ENCODE measurements at places on chromosomes 4 and X. TPM values are rescaled to one million over a fixed set of nuclear protein-coding genes. Genes with fewer than 3 reads are reported as not detected.
A peak's percentile ranks its signal among the peaks of the same experiment; 100 is the strongest.

CLDN22 gene
- total RNA-seq: not detected

ARHGAP36 gene
- not detected for total RNA-seq

SLITRK4 gene
- 0.39 TPM for total RNA-seq

PRKG2 gene
- 0.23 TPM for total RNA-seq

GRCh38 chrX:153782313-153782712 is 1.5 kb downstream of the SRPK3 start:
- H3K36me3 ChIP-seq: peaks cover 20% of the 10 kb centered on the region
- no peak overlapping the region for H3K4me3 ChIP-seq
- H3K4me1 ChIP-seq: no peaks in the 10 kb centered on the region

DNA sequence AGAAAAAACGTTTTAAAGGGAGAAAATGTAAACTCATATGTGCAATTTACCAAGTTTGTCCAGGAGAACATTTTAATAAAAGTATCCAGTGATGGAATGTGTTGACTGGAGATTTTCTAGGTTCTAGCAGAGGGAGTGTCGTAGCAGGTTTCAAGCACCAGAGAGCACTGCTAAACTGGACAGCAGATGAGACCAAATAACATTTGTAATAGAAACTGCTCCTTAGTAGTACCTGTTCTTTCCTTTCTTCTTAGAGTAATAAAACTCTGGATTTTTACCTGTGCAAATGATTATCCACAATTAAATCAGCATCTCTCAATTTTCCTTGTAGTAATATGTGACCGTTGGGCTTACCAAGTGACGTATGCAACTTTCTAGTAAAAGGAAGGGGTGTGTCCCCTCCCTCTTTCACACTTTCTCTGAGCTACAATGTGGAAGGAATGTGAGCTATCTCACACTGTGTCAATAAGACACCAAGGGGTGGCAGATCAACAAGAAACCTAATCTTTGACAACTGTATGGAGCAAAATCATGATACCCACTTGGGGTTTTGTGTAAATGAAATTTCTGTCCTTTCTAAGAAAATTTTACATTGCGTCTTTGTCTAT is 9.5 kb downstream of the HPGDS start:
- no peak overlapping the region for H3K27ac ChIP-seq
- H3K36me3 ChIP-seq: no peaks in the 10 kb centered on the region

DNA sequence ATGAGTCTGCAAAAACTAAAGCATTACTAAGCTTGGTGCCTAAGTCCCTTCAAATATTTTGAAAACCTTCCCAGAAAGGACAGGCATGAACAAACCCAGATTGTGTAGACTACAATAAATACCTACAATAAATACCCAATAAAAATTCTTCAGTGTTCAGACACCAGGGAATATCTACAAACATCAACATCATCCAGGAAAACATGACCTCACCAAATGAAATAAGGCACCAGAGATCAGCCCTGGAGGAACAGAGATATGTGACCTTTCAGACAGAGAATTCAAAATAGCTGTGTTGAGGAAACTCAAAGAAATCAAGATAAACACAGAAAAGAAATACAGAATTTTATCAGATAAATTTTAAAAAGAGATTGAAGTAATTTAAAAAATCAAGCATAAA is 57.8 kb upstream of the NLRP2B start:
- no peaks in the 10 kb centered on the region for H3K4me1 ChIP-seq
- H3K27me3 ChIP-seq: peaks cover 6% of the 10 kb centered on the region
- no peaks in the 10 kb centered on the region for H3K36me3 ChIP-seq
- H3K4me3 ChIP-seq: no peak overlapping the region
- DNase-seq: no peak

DNA sequence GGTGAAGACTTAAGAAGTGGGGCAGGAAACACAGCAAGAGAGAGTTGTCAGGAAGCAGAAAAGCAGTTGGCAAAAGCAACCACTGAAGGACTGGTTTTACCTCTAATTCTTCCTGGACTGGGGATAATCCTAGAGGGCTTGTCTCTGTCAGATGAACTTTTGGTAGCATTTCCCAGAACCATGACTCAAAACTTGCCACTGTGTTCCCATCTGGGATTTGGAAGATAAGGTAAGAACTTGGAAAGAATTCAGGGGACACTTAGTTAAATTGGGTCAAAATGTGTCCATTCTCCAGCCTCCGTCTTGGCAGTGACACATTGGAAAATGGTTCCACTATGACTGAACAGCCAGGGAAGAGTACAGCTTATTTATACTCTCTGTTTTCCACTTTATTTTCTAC is 55.7 kb downstream of the CD38 start:
- no peaks in the 10 kb centered on the region for H3K4me1 ChIP-seq
- H3K27ac ChIP-seq: no peak overlapping the region
- no peaks in the 10 kb centered on the region for H3K27me3 ChIP-seq

GRCh38 chr4:99054428-99054994 is 34.1 kb downstream of the ADH5 start:
- H3K4me1 ChIP-seq: peaks cover 14% of the 10 kb centered on the region
- H3K4me3 ChIP-seq: no peak overlapping the region
- no peak overlapping the region for H3K27ac ChIP-seq
- H3K36me3 ChIP-seq: peaks cover 59% of the 10 kb centered on the region
- no peaks in the 10 kb centered on the region for H3K27me3 ChIP-seq
- DNase-seq: no peak

DNA sequence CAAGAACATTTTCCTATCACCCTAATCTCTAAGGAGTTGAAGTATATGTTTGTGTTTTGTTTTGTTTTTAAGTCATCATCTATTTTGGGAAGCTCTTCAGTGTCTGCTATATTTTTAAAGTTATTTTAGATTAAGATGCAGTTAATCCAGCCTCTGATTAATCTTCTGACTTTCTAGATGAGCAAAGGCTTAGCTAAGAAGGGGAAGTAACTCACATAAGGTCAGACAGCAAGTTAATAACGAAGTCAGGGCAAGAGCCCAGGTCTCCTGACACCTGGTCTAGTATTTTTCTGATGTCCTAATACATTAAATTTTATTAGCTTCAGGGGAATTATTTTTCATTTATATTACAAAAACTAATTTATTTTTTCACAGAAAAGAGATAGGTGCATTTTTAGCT is 168.5 kb downstream of the SOWAHB start:
- no peak for DNase-seq
- peaks cover 11% of the 10 kb centered on the region for H3K36me3 ChIP-seq
- no peak overlapping the region for H3K4me3 ChIP-seq
- H3K27me3 ChIP-seq: no peaks in the 10 kb centered on the region
- H3K4me1 ChIP-seq: peaks cover 20% of the 10 kb centered on the region
- no peak overlapping the region for H3K27ac ChIP-seq

DNA sequence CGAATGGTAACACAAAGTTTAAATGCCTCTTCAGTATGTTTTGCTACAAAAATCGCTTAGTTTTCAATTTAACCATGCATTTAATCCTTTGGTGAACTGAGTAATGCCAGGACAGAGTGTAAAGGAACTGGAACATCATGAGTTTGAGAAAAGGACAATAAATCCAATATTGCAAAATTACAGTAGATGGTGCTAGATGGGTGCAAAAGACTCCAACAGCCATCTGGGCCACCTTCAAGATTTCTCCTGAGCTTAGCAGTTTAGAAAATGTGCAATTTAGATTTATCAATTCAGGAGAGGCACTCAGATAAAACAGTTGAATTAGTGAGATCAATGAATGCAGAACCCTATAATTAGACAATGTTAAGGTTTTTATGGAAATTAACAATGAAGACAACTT is 33.2 kb upstream of the MID1IP1 start:
- no peaks in the 10 kb centered on the region for H3K36me3 ChIP-seq
- H3K27me3 ChIP-seq: peaks cover 40% of the 10 kb centered on the region
- H3K4me1 ChIP-seq: no peaks in the 10 kb centered on the region
- peak; percentile 35 for DNase-seq
- no peak overlapping the region for H3K4me3 ChIP-seq
- no peak overlapping the region for H3K27ac ChIP-seq

DNA sequence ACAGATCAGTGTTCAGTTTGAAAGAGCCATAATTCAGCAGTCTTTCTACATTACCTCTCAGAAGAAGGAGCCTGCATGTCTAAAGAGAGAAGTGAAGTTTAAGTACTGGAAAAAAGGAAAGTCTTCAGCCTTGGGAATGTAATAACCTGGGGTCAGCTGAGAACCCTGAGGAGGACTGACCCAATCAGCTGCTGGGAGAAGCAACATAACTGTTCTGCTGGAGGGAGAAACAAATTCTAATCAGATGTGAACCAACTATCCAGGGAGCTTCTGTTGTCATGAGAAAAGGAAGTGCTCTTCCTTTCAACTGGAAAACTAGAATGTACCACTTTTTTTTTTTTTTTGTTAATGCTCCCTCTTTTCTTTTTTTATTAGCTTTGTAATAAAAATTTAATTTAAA is 64.5 kb upstream of the PDE5A start:
- DNase-seq: no peak
- H3K27me3 ChIP-seq: no peaks in the 10 kb centered on the region
- H3K4me3 ChIP-seq: no peak overlapping the region
- H3K27ac ChIP-seq: no peak overlapping the region

DNA sequence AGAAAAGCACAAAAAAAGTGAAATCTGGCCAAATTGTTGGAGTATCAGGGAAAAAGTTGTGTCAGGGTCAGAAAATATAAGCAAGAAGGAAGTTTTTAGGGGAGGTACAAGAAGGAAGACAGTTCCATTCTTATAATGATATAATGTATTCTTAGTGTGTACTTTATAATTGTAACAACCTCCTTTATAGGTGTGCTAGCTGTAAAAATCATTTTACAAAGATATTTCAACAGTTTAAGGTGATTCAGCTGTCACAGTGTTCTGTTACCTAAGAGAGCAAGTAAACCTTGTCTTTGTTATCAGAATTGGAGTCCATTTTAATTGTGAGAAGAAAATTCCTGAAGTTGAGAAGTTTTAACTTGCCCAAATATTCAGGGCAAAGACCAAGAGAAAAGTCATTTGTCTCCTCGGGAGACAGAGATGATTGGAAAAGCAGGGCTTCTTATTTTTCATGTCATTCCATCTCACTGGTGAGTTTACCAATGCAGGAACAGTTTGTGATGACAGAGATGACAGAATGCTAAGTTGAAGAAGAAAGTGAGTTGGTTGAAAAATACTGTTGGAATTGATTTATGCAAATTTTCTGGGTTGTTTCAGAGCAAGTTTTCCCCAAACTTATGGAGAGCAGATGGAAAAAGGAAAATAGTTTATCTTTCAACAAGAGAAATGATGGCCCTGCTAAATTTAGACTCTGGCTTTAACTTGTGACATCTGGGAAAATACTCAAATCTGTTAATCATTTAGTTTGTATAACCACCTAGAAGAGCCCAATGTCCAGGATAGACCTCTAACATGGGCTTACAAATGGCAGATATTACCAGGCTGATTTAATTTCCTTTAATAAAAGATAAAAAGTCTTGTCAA is 14.8 kb downstream of the INTS6L start:
- DNase-seq: no peak
- H3K4me1 ChIP-seq: peaks cover 15% of the 10 kb centered on the region

DNA sequence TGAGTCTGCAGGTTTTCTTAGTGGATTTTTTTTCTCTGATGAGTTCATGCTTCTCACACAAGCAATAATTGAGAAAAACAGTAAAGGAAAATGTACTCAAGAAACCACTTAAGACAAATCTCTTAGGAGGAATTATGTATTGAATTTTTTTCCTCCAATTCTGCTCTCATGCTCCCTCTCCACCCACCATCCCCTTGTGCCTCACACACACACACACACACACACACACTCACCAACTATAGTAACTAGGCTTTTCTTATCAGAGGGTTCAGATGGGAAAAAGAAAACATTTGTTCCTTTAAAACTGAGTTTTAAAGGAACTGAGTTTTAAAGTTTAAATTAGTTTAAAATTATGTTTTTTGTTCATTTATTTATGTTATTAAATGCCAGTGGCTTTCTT is 47.0 kb upstream of the ANXA10 start:
- H3K4me1 ChIP-seq: no peaks in the 10 kb centered on the region
- no peak overlapping the region for H3K27ac ChIP-seq
- no peaks in the 10 kb centered on the region for H3K27me3 ChIP-seq

GRCh38 chr4:105474099-105474518 is 247 bp upstream of the PPA2 start:
- DNase-seq: peak; percentile 87
- peak overlapping the region; percentile 98 for H3K4me3 ChIP-seq
- H3K27ac ChIP-seq: peak overlapping the region; percentile 99
- no peaks in the 10 kb centered on the region for H3K36me3 ChIP-seq
- H3K4me1 ChIP-seq: peaks cover 11% of the 10 kb centered on the region

DNA sequence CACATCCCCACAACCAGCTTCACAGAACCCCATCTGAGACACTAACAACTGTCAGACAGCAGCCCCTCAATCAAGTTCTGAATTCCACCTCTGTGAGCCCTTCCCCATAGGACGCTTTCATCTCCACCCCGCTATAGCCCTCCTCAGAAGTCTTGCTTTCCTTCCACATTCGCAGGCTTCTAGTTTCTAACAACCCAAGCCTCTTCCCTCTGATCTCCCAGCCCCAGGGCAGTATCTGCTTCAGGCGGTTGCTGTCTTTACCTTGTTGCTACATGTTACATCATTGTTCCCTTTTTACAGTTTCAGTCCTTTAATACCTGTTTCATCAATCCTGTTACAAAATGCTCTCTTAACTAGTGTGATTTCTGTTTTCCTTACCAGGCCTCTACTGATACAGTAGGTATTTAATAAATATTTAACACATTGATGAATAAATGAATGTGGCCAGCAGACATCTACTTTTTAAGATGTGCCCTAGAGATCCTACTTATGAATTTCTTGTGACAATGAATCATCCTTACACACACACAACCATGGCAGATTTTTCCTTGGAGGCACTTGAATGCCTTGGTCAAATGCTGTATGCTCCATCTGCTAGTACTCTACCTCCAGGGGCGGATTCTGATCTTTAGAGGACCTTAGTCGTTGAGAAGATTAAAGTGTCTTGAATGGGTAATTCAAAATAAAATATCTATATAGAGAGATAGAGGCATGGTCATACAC is 164.7 kb upstream of the SLIT2 start:
- no peaks in the 10 kb centered on the region for H3K36me3 ChIP-seq
- H3K27ac ChIP-seq: no peak overlapping the region
- no peaks in the 10 kb centered on the region for H3K4me1 ChIP-seq
- no peak overlapping the region for H3K4me3 ChIP-seq
- DNase-seq: no peak
- H3K27me3 ChIP-seq: no peaks in the 10 kb centered on the region

DNA sequence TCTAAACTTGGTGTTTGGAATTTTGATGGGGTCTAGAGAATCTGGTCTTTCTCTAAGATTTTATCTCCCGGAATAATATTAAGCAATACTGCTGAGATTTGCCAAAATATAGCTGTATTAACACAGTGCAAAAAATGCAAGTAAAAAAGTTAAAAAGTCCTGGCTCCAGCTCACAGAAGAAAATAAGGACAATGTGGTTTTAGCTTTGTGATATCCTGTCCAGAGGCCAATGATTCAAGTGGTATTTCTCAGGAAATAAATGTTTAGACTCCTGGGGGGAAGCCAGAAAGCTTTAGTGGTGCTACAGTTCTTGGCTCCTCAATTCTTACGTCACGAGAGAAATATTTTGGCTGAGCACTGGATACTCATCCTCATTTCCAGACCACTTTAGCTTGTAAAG is 40.9 kb upstream of the IL13RA2 start:
- H3K4me1 ChIP-seq: peaks cover 6% of the 10 kb centered on the region
- DNase-seq: peak; percentile 64
- H3K4me3 ChIP-seq: no peak overlapping the region
- H3K36me3 ChIP-seq: no peaks in the 10 kb centered on the region
- no peak overlapping the region for H3K27ac ChIP-seq
